Suppressor macrophage (primary cell): ENCODE measurements at places on chromosomes 2 and 18.

DNA sequence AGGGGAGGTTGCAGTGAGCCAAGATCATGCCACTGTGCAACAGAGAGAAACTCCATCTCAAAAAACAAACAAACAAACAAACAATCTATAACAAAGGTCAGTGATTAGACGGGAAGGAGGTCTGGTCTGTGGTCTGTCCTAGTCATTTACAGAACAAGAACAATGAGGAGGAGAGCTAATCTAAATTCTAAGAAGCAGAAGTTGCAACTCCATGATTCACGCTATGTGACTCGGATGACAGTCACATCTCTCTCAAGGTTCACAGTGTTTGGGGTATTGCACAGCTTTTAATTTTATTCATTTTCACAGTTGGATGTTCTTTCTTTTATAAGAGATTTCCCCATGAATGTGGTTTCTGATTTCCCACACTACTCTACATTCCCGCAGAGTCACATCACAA lies 218.7 kb upstream of the PIEZO2 start:
- DNase-seq: peak; percentile 42

DNA sequence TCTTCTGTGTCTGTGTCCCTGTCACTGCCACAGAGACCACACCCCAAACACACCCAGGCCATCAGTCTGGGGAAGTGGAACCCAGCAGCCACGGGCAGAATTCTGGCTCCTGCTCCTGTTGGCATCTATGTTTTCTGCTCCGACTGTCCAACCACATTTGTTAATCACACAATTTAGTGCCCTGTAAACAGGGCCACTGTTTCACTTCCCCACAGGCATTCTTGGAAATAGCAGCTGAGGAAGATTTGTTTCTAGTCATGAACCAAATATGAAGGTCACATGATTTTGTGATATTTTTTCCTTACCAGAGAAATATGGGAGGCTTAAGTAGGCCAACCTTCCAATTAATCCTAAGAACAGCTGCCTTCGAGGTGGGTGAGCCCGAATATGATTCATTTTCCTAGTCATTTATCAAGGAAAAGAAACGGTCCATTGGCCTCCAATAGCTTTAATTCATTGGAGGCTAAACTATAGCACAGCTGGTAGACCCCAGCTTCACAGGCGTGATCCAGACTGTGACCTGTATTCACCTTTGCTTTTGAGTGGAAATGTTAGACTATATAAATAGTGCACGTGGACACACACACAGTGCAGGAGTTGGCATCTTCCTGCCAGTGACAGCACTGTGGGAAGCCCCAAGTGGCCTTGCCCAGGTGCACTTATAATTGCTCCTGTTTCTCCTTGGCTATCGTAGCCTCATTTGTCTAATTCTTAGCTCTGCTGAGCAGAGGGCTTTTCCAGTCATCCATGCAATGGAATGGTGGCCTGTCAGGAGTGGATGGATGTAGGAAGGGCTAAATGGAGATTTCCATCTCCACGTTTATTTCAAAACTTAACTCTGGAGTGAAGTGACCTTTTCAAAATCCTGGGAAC lies 267.9 kb downstream of the LPIN1 start:
- DNase-seq: peak; percentile 68

DNA sequence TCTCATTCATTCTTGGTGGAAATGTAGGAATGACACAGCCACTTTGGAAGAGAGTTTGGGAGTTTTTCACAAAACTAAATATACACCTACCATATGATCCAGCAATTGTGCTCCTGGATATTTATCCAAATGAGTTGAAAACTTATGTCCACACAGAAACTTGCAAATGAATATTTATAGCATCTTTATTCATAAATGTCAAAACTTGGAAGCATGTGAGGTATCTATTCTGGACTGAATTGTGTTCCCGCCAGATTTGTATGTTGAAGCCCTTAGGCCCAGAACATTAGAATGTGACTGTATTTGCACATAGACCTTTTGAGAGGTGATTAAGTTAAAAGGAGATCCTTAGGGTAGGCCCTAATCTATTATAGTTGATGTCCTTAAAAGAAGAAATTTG lies 409.4 kb upstream of the SYT4 start:
- DNase-seq: no peak

- no peak for DNase-seq
Measured at GRCh38 chr2:70902067-70902442, 33.6 kb upstream of the ATP6V1B1 start.

GRCh38 chr2:241680044-241680443 lies 6.6 kb downstream of the DTYMK start:
- no peak for DNase-seq

GRCh38 chr2:166285215-166285614 lies 90.5 kb downstream of the SCN9A start:
- DNase-seq: no peak

GRCh38 chr2:127039387-127040031 lies 67.4 kb downstream of the BIN1 start:
- DNase-seq: no peak

- DNase-seq: no peak
Measured at GRCh38 chr2:121196132-121196848, 88.7 kb downstream of the TFCP2L1 start.

DNA sequence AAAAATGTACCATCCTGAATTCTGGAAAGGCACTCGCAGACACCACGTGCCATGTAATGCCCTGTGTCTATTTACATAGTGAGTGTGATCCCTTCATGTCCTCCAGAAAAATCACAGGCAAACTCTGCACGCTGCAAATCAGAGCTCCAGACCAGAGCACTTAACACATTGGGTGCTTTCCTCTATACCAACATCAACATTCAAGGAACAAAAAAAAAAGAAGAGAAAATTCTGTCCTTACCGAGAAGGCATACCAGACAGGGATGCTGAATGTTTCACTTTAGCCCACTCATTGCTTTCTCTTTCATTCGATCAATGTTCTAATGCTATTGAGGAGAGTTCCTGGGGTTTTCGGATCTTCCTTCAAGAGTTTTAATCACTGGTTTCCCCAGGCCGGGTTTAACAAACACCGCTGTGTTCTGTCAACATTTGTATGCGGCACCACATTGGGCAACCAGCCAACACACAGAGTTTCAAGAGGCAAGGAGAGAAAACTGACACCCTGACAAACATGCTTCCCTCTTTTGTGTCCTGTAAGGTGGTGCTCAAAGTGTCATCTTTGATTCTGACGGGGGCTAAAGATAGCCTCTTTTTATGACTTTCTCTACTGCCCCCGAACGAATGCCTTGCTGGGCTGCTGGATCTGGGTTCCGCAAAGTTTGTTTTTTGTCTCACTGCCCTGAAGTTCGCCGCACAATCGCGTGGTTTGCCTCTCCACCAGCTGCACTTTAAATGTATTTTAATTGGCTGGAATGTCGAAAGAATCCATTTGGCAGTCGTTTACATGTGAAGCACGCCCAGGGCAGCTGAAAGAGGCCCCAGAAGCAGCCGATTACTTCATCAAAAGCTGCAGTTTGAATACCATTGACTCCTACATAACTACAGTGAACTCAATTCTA lies 106.4 kb upstream of the NCKAP5 start:
- no peak for DNase-seq

DNA sequence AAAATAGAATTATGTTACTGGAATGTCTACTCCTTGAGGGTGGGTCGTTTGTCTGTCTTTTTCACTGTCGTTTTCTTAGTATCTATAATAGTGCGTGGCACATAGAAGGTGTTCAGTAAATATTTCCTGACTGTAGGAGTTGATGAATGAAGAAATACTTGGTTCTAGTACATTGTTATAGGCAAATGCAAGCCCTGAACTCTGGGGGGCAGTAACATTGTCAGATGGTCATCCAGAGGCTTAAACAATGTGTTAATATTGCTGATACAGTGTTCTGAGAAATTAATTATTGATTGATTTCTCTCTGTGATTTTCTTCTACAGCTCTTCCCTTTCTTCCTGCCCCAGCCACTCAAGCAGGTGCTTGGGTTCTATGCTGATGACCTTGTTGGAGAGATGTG lies 24.4 kb upstream of the THOC1 start:
- DNase-seq: no peak

DNA sequence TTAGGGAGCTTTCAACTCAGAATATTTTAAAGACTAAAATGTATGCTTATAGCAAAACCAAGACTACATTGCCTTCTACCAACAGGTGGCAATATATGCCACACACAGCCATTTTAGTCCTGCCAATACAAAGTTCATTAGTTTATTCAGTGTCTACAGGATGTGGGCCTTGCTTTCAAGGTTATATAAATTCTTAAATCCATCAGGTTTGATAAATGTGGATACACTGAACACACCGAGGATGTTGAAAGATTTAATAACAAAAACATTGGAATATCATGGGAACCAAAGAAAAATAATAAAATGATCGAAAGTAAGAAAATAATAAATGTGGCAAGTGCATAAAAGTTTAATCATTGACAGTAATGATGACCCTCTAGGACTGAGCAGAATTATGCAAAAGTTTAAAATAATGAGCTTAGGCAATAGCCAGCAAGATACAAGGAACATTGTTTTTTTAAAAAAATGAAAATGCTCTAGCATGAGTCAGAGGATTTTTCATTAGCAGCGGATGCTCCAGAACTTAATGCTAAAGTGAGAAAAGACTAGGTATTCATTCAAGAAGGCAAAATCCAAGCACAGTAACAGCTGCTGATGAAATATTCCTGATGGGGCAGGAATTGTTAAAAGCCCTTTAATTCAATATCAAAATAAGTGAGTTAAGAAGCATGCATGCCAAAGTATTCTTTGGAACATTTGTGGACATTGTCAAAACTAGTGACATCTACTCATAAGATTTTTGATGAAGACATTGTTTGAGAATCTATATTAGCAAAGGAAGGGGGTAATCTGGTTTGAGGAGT lies 14.2 kb downstream of the SCN9A start:
- peak; percentile 29 for DNase-seq

DNA sequence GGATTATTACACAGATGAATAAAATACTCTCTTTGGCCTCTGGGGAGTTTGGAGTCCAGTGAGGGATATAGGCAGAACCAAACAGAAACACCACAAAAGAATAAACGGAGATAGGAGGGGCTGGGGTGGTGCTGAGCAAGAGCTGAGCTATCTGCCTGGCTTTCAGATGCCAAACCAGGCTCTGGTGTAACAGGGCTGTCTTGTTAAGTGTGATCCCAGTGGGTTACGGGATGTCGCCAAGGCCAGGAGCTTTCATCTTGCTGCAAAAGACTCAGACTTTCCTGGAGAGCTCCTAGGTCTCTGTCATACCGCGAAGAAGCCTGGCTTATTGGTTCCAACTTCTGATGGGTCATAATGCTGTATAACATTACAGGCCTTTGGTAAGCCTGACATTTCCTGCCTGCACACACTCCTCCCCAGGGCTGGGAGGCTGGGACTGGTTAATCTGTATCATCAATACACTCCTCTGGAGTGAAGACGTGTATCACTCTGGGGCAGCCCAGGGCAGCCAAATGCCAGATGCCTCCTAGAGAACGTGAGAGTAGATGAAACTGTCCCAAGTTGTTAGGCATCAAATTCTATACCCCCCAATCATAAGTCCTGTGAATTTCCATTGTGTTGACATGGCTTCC lies 60.5 kb downstream of the STPG4 start:
- DNase-seq: no peak

DNA sequence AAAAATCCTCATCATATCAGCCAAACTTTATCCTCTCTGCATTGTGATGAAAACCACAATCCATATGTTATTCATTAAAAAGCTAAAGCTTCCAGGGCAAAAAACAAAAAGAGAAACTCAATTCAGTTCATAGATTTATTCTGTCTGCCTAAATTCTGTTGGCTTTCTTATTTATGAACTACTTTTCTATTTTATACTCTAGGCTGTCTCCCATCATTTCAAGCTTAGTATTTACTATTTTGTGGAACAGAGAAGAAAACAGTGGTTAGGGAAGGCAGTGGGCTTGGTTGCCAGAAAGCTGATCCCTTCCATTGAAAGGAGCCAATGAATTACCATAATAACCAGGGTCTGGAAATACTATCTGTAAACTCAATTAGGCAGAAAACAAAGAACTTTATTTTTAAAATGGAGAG lies 71.8 kb downstream of the RAPH1 start:
- DNase-seq: no peak

DNA sequence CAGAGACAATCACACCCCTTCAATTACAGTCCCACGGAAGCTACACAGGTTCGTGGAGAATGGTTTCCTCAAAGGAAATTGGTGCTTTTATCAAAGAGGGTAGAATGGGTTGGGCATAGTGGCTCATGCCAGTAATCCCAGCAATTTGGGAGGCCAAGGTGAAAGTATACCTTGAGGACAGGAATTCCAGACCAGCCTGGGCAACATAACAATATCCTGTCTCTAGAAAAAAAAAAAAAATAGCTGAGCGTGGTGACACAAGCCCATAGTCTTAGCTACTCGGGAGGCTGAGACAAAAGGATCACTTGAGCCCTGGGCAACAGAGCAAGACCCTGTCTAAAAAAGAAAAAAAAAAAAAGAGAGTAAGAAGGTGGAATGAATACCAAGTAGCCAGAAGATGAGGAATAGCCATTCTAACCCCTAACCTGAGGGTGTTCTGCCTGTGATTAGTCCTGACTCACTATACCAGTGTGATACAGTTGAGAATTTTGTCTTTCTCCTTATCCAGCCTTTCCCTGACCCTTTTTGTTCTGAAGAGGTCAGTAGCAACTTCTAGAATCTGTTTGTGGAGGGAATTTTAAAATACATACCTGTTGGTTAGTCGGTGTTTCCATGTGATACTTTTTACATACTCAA lies 283.2 kb downstream of the MREG start:
- DNase-seq: no peak

DNA sequence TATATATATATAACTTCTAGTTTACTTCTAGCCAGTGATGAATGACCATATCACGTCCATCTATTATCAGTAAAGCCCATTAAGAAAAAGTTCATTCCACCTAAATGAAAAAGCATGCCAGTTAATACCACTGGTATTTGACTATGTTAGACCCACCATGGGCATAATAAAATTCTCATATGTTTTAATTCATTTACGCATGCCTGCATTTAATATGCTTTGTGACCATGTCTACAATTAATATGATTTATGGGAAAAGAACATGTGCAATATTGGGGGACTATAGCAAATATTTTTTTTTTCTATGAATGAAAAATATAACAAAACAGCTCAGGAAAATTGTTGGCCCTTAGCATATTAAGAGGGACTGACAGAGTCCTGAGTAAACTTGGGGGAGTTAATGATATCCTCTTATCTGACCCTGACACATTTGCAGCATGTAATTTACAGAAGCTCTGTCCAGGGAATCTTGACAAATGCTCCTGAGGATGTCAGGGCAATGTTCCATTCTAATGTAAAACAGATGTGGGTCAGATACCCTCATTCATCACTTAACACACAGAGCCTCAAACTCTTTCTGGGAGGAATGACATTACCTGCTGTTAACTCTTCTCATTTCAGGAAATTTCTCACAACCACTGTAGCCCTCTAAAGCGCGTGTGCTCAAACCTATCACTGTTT lies 90.6 kb downstream of the PAX3 start:
- DNase-seq: no peak

- DNase-seq: no peak
Measured at GRCh38 chr2:134226601-134227000, 27.3 kb upstream of the MGAT5 start.

DNA sequence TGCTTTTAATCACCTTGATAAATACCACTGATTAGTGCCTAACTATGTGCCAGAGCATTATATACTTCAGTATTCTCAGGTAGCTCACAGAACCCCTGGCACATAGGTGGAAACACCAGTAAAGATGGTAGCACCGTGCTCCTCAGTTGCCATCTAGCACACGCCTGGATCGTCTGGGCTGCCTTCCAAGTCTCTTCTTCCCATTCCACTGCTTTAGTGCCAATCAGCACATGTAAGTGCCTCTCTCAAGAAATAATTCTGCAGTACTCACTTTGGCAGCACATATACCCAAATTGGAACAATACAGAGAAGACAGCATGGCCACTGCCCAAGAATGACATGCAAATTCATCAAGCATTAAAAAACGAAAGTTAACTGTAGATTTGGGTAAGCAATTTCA lies 13.0 kb downstream of the POLR2D start:
- DNase-seq: no peak
